ENCODE measurements at places on chromosomes 3 and 15.

GRCh38 chr3:126267169-126267975, 87.0 kb upstream of the ALDH1L1 start:
- no peak for DNase-seq

- DNase-seq: no peak
Measured at GRCh38 chr3:30682434-30683155, 76.2 kb downstream of the TGFBR2 start.

GRCh38 chr3:197706658-197707057, 30.0 kb downstream of the RUBCN start:
- DNase-seq: peak; percentile 30

DNA sequence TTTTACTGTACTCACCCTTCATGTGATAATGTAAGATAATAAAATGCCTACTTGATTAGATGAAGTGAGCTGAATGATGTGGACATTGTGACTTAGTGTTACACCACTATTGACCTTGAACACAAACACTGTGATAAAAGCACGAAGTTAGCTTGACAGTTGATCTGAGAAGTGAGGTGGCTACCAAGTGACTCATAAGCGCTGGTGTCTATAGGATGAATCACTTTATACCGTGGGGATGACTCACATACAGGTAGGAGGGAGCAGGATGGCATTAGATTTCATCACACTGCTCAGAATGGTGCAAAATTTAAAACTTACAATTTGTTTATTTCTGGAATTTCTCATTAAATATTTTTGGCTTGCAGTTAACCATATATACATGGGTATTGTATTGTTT, 174.7 kb upstream of the CNTN3 start:
- DNase-seq: no peak

- no peak for DNase-seq
Measured at GRCh38 chr15:25829073-25829472, 34.1 kb downstream of the ATP10A start.

Measured in T-cell (primary cell).